ENCODE measurements at places on chromosomes 1 and 21.

- no peak for DNase-seq
These were observed 4.2 kb upstream of the OTUD3 start for GRCh38 chr1:19877821-19878636.

DNA sequence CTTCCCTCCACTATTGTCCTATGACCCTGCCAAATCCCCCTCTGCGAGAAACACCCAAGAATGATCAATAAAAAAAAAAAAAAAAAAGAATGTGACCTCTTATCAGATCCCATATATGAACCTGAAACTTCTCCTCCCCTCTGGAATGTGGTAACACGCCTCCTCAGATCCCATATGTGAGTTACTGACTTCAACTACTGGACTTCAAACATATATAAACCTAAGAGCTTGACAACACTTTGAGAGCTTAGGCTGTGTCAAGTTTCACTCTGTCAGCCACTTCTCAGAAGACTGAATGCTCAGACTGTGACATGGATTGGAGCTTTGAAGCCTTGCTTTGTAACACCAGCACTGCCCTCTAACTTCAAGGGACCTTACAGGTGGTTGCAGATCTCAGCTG, 148.4 kb downstream of the COP1 start:
- DNase-seq = no peak

GRCh38 chr1:54302951-54303843, 103.0 kb downstream of the SSBP3 start:
- DNase-seq = no peak

DNA sequence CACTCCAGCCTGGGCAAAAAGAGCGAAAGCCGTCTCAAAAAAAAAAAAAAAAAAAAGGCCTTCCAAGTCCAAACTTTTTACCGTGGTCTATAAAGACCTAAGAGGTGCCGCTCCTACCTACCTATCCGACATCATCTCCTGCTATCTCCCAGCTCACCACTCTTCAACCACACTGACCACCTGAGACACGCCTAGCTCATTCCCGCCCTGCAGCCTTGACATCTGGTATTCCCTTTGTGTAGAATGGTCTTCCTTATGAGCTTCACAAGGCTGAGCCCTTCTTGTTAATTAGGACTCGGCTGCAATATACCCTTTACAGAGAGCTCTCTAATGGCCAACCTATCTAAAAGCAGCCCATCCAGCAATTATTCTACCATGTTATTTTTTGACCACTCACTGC, 680 bp downstream of the MAGOH start:
- DNase-seq = no peak

GRCh38 chr1:201181323-201181722, 9.3 kb upstream of the IGFN1 start:
- no peak for DNase-seq

- no peak for DNase-seq
These were observed 29.9 kb downstream of the DHRS3 start for GRCh38 chr1:12587981-12588640.

DNA sequence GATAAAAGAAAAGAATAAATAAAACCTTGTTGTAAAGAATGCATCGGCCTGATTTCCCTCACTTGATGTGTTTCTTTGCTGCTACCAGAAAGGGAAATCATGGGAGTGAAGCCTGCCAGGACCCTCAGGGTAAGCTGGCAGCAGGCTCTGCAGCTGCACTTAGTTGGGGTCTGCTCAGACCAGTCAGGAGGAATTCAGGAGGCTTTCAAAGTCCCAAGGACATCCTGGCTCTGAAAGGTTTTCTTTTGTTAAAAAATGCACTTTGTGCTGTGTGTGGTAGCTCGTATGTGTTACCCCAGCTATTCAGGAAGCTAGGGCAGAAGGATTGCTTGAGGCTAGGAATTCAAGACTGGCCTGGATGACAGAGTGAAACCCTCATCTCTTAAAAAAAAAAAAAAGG, 254.8 kb downstream of the ZNF648 start:
- no peak for DNase-seq

- no peak for DNase-seq
These were observed 12.6 kb downstream of the TTC39A start for GRCh38 chr1:51317798-51318197.

DNA sequence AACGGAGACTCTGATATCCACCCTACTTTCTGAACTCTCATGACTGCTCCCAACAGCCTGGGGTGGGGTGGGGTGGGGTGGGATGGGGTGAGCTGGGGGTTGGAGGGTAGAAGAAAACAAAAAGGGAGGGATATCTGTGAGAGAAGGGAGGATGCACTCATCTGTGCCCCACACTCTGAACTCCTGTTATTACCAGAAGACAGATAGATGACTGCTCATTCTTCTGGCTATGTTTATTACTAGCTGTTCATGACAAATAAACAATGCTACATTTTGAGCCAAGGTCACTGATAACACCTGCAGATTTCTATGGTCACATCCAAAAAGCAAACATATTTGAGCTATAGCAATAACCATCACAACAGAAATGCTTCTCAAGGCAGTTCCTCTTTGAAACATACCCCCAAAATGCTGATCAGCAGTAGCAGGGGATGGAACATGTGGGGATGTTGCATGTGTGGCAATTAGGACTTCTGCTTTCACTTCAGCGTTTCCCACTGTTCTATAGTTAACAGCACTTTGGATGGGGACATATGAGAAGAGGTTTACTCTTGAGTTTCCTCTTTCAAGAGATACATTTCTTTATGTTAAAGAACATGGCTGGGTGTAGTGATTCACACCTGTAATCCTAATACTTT, 43.3 kb downstream of the GPR3 start:
- DNase-seq = no peak

GRCh38 chr1:33724348-33724747, 139.5 kb upstream of the HMGB4 start:
- DNase-seq = no peak

GRCh38 chr1:6417961-6418667, 1.6 kb downstream of the HES2 start:
- no peak for DNase-seq

- DNase-seq = no peak
These were observed 365.4 kb downstream of the LRRIQ3 start for GRCh38 chr1:73832276-73833181.

GRCh38 chr1:208233978-208234377, 10.2 kb downstream of the PLXNA2 start:
- DNase-seq = no peak

GRCh38 chr1:43074244-43074643, 97.8 kb downstream of the EBNA1BP2 start:
- no peak for DNase-seq

DNA sequence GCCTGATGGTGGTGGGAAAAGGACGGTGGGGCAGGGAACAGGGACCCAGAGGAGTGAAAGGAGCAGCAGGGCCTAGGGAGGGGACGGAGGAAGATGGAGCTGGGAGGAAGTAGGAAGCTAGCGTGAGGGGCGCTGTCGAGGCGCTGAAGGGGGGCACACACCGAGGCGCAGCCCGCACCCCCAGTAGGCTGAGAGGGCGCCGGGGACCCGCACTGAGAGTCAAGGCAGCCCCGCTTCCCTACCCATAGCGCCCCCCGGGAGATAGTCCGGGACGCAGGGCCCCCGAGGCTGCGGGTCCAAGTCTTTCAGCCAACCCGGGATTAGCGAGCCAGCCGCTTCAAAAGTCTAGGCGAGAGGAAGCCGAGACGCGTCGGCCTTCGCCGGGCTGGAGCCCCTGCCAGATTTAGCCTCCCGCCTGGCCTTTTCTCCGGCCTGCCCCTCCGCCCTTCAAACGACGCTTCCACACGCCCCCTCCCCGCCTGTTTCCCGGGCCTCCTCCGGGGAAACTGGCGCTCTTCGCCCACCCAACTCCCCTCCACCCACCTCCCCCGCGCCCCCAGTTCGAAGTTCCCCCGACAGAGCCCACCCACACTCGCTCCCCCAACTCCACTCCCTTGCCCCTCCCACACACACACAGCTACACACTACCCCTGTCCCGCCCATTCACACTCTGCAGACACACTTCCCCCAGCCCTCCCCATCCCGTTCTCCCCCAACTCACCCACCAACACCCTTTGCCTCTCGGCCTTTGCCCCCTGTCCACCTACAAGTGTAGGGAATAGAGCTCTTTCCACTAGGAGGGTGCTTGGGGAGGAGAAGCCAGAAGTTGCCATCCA, 7.8 kb upstream of the PROX1 start:
- DNase-seq = no peak

DNA sequence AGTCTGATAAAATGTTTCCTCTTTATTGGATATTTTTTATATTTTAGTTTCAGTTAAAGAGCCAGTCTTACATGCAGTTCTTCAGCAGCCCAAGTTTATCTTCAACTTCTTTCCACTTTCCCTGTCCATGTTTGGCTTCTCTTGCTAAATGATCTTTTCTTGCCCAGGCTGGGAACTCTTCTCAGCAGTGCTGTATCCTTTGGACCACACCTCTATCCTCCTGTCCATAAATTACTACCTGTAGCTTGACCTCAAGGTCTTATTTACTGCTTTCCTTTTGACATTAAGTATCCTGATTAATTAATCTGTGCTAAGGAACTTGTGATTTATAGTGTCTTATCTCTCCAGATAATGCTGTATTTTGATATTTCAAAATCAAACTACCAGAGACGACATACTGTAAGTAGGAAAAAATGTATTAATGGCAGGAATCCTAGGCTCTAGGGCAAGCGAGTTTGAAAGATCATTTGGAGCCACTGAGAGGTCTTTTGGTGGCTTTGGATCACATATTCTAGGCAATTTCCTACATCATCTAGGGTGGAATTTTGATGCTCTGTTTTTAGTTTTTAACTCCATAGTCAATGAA, 20.5 kb upstream of the PDC start:
- DNase-seq = no peak

GRCh38 chr1:85022700-85023099, 25.6 kb downstream of the MCOLN3 start:
- no peak for DNase-seq
